ENCODE measurements at places on chromosomes 1 and 21. TPM values are rescaled to one million over a fixed set of nuclear protein-coding genes. Genes with fewer than 3 reads are reported as not detected.

The MSH4 gene
- total RNA-seq = 0.36 TPM

The CLCA1 gene
- total RNA-seq = 0.08 TPM

The MLLT11 gene
- 0.80 TPM for total RNA-seq

The CACNA1S gene
- not detected for total RNA-seq

The LCE1A gene
- not detected for total RNA-seq

The TGFBR3 gene
- 10.4 TPM for total RNA-seq

The CAMK2N1 gene
- total RNA-seq = 7.7 TPM

The PTPN14 gene
- total RNA-seq = 25.3 TPM

The DUSP23 gene
- total RNA-seq = 62.4 TPM

The BMP8A gene
- not detected for total RNA-seq

The OR2L3 gene
- total RNA-seq = not detected

The BARHL2 gene
- total RNA-seq = not detected

The DISP3 gene
- not detected for total RNA-seq

The PITHD1 gene
- total RNA-seq = 63.8 TPM

The CD5L gene
- not detected for total RNA-seq

The BSND gene
- not detected for total RNA-seq

The OR2L8 gene
- total RNA-seq = not detected
